Adipocyte (in vitro differentiated cells): ENCODE measurements at places on chromosomes 3 and 15.
A peak's percentile ranks its signal among the peaks of the same experiment; 100 is the strongest.

DNA sequence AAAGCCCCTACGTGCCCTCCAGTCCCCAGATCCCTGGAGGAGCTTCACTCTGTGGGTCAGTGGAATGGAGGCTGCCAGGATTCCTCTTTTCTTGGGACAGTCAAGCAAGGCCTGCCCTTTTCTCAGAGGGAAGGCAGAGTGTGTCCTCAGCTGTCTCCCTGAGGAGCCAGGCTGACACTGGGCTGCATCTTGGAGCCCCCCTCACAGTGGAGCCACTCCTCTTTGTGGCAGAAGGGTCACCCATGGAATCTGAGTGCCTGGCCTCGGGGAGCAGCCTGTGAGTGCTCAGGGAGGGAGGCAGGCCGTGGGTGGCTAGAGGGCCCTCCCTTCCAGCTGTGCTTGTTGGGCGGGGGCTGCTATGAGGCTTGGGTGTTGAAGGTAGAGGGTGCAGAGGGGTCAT lies 41.2 kb downstream of the BOC start:
- no peak for DNase-seq

DNA sequence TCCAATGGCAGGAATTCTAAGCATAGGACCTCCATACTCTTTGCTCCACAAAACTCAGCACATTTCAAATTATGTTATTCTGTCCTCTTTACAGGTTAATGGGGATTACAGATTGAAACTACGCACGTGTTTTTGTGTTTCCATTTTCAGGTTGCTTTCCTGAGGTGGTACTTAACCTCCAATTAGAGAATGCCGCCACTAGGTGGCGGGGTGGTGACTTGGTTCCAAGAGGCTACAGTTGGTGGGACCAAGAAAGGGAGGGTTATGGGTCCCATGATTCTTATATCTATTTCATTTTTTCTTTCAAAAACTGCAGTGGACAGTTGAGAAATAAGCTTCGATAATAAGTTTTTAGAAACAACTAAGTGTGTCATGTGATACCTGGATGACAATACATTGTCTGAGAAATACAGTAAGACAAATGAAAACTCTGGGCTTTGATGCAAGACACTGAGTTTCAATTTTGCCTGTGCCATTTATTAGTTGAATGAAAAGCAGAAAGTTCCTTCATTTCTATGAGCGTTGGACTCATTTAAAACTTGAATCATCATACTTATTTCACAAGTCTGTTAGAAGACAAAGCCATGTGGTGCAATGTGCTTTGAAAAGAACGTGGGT lies 539.0 kb downstream of the FGF12 start:
- DNase-seq: no peak

- DNase-seq: no peak
Measured at GRCh38 chr15:77031376-77032050, 36.6 kb downstream of the PSTPIP1 start.

GRCh38 chr15:76340198-76340802 lies 3.7 kb downstream of the ISL2 start:
- DNase-seq: peak; percentile 37

GRCh38 chr3:79263423-79263822 lies 504.4 kb downstream of the ROBO1 start:
- DNase-seq: no peak

- no peak for DNase-seq
Measured at GRCh38 chr3:177589041-177589650, 391.9 kb upstream of the TBL1XR1 start.

DNA sequence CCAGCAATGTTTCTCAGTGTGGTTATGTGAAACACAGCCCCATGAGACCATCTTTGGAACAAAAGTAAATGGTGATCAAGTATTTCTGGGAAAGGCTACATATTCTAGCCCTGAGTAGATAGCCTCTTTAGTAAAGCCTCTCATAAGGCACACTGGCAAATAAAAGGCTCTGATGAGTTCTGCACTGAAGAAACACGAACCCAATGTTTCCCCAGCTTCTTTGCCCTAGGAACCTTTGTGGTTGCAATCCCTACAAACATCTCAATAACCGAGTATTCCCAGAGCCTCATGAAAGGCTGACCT lies 41.8 kb downstream of the RAB6B start:
- no peak for DNase-seq

DNA sequence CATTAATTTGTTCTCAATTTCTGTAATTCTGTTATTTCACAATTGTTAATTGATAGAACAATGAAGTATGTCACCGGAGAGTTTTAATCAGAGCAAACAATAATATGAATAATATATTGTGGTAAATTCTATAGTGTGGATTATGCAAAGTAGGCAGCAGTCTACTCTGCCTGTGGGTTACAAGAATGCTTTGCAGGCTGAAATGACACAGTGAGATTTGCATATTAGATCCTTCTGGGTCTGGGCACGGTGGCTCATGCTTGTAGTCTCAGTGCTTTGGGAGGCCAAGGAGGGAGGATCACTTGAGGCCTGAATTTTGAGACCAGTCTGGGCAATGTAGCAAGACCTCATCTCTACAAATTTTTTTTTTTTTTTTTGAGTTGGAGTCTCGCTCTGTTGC lies 12.5 kb downstream of the COPG1 start:
- DNase-seq: no peak

- DNase-seq: peak; percentile 87
Measured at GRCh38 chr15:74433592-74434262, at the start of gene SEMA7A. TSS of gene SEMA7A (minus strand) at chr15:74433958. CDS start at chr15:74433918, 40 bp downstream.

DNA sequence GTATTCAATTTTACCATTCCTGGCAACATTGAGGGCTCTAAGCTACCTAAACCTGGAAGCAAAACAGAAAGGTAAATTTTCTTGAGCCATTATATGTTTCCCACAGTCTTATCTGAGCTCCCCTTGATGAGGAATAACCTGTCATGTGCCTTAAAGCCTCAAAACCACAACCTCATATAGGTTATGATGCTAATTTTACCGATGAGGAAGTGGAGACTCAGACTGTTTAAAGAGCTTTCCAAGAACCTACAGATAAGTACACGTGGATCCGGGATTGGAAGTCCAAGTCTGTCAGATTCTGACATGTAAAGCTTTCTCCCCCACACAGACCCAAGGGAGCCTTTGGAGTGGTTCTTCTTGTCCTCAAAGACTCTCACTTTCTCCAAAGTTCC lies 140.5 kb downstream of the SEMA6D start:
- no peak for DNase-seq

GRCh38 chr15:87755226-87755625 lies 501.3 kb downstream of the NTRK3 start:
- no peak for DNase-seq

DNA sequence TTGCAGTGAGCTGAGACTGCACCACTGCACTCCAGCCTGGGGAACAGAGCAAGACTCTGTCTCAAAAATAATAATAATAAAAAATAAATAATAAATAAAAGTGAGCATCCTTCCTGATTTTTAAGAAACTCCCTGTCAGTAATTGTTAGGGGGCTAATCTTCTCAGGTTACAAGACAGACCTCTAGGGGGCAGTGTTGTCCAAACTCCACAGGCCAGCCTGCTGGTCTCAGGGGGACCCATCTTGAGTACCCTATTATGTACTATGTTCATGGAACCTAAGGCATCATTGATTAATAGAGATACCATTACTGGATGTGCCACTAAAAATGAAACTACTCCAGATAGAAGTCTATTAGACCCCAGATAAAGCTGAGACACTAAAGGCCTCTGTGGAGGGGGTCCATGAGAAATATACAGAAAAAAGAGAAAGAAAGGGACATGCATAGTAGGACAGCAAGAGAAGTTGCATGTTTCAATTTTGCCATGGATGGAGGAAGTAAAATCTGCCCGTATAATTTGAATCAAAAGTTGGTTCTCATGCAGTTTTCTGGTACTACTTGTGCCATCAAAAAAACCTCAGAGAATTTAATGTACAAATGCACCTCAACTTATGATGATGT lies 85.5 kb upstream of the CDV3 start:
- peak; percentile 61 for DNase-seq

- no peak for DNase-seq
Measured at GRCh38 chr3:81985996-81986723, 224.7 kb upstream of the GBE1 start.

- peak; percentile 34 for DNase-seq
Measured at GRCh38 chr3:148227534-148227933, 470.2 kb upstream of the AGTR1 start.

DNA sequence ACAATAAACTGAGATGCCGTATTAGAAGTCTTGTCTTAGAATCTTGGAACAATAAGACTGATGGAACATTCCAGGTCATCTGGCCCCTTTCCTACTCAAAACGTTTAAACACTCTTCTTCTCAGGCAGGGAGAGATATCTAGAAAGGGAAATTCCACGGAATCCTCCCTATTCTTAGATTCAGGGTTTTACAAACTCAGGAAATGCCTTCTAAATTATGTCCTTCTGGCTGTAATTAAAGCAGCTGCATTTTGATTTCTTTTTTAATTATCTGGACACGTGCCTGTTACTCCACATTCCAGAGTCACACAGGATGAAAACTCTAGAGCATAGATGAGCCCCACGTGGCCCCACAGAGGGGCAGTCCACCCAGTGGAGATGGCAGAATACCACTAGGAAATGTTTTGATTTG lies 41.5 kb upstream of the MTMR10 start:
- DNase-seq: peak; percentile 74

- no peak for DNase-seq
Measured at GRCh38 chr3:36814066-36814717, 49.8 kb upstream of the DCLK3 start.

- no peak for DNase-seq
Measured at GRCh38 chr3:159807137-159808040, 181.2 kb upstream of the IL12A start.

- DNase-seq: peak; percentile 38
Measured at GRCh38 chr15:55649058-55649423, 60.9 kb upstream of the PYGO1 start.

GRCh38 chr3:16338999-16339398 lies 74.0 kb downstream of the OXNAD1 start:
- peak; percentile 98 for DNase-seq

GRCh38 chr15:29687204-29687815 lies 135.0 kb downstream of the TJP1 start:
- no peak for DNase-seq

DNA sequence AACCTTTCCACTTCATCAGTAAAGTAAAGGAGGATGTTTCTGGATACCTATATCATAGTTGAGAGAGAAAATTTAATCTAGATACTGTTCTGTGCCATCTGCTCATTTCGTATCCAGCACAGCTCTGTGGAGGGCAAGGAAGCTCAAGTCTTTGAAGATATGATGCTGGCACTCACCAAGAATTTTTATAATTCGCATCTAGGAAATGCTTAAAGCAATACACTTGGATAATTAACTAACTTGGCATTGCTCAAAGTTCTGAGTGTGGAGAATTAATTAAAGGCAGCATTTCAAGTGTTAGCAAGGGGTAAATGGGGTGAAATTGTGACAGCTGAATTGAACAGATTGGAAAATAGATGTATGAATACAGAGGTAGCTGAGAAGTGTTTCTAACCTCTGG lies 213.2 kb downstream of the KCNMB2 start:
- no peak for DNase-seq

DNA sequence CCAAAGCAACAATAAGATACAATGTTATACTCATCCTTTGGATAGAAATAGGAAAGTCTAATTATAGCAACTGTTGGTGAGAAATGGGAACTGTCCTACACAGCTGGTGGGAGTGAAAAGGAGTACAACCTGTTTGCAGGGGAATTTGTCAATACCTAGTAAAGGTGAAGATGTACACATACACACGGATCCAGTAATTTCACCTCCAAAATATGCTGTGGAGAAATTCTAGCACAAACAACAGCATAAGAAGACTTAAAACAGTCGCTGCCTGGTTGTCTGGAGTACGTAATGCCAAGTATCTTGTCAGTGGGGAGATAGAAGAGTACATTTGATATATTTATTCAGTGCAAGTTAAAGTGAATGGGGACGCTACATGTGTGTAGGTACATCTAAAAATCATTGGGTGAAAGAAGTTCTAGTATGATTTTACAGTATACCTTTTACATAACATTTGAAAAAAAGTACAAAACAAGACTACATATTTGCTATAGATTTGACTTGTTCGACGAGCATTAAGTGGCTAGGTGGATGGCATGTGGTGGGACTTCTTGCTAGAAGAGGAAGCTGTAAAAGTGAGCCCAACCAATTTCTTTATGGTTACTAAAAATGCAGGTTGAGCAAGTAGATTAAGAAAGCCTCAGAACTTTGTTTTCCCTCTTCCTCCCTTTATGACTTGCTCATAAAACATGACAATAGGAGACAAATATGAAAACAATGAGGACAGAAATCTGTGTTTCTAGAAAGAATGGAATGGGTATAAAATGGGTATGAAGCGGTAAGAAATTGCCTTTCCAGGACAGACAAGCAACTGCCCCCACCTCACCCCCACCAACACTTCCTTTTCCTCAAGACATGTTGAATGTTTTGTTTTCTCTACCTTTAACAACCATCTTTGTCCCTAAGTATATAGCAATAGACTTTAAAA lies 50.2 kb upstream of the CCR4 start:
- peak; percentile 45 for DNase-seq

GRCh38 chr3:56869157-56869889 lies 67.6 kb upstream of the ARHGEF3 start:
- DNase-seq: no peak

- no peak for DNase-seq
Measured at GRCh38 chr3:134344560-134344959, 29.7 kb downstream of the AMOTL2 start.

- no peak for DNase-seq
Measured at GRCh38 chr3:188358787-188359493, 205.0 kb downstream of the LPP start.

- peak; percentile 19 for DNase-seq
Measured at GRCh38 chr3:149726716-149727407, 25.4 kb downstream of the COMMD2 start.

GRCh38 chr3:38334142-38335055 lies 12.2 kb upstream of the XYLB start:
- DNase-seq: peak; percentile 71

- DNase-seq: no peak
Measured at GRCh38 chr3:177421481-177421785, 224.2 kb upstream of the TBL1XR1 start.

DNA sequence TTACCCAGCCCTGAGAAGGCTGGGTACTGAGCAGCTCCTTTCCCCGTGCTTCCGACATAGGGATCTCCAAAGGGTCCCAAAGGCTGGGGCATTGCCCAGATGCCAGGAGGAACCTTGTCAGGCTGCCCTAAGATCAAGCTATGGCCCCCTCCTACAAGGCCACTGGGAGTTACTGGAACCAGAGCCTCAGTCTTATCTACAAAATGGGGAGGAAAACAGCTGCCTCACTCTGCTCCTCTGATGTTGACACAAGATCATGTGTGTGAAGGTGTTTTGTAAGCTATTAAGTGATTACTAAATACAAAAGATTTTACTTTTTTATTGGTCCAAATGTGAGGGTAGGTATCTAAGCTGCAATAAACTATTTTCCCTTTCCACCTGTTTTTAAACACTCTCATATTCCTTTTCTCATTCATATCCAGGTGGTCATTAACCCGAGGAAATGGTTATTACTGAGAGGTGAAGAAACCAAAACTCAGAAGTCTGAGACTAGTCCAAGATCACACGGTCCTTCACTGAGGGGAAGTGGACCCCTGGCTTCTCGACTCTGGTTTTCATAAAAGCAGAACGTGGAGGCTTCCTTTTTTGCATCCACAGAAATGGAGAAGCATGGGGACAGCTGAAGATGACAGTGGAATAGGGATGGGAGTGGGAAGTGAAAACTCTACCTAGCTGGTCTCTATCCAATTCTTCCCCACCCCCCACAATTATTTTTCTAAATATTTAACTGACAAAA lies 1.7 kb downstream of the ARPIN start:
- DNase-seq: no peak
